ENCODE measurements at places on chromosomes 1 and 21. TPM values are rescaled to one million over a fixed set of nuclear protein-coding genes. Genes with fewer than 3 reads are reported as not detected.

- no peak for DNase-seq
Measured at GRCh38 chr1:14519976-14520375, 78.5 kb upstream of the KAZN start.

DNA sequence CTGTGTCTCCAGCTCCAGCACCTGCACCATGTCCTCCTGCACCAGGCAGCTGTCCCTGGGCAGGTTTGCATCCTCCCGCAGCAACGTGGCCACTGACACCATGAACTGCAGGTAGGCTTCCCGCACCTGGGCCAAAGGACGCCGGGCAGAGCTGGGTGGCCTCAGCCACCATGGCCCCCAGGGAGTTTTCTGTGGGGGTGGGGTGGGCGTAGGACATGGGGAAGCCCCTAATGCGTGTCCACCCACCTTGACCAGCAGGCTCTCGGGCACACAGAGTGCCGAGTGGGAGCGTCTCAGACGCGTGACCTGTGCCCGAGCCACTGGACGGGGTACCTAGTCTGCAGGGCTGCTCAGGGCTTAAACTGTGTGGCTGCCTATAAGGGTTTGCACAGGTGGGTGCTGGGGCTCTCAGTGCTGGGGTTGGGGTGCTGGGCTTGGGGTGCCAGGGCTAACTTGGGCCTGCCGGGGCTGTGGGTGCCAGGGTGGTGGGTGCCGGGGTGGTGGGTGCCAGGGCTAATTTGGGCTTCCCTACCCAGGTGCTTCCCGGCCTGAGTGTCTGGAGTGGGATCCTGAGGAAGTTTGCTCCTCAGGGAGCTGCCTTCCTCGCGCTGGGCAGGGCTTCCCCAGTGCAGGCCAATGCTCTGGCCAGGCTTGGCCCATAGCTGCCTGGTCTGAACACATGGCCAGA is 17.7 kb downstream of the PRXL2B start:
- no peak for DNase-seq

DNA sequence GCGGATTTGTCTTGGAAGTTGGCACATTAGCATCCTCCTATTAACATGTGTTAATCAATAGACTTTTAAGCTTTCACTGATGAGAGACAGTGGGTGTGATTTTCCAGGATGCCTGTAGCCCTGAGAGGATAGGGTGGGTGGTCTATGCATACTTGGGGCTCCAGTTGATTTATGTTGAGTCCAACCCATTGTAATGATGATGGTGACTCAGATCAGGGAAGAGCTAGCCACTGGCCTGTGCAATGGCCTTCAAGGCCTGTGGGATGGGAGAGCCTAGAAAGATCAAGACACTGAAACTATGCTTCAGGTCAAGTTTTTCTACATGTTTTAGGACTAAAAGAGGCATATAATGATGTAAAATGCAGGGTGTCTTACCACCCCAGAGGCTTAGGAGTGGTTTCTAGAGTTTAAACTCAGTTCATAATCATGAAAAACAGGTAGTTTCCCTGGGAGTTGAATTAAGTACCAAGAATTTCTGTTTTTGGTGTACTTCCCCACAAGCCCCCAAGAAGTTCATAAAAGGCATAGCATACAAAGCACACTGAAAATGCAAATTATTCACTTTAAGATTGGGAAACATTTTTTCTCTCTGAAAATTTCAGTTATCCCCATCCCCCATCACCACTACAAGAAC is 19.9 kb downstream of the BEND5 start:
- no peak for DNase-seq

The AIRE gene
- not detected for total RNA-seq

GRCh38 chr1:1770102-1770501 is 8.2 kb downstream of the NADK start:
- DNase-seq, result no peak

DNA sequence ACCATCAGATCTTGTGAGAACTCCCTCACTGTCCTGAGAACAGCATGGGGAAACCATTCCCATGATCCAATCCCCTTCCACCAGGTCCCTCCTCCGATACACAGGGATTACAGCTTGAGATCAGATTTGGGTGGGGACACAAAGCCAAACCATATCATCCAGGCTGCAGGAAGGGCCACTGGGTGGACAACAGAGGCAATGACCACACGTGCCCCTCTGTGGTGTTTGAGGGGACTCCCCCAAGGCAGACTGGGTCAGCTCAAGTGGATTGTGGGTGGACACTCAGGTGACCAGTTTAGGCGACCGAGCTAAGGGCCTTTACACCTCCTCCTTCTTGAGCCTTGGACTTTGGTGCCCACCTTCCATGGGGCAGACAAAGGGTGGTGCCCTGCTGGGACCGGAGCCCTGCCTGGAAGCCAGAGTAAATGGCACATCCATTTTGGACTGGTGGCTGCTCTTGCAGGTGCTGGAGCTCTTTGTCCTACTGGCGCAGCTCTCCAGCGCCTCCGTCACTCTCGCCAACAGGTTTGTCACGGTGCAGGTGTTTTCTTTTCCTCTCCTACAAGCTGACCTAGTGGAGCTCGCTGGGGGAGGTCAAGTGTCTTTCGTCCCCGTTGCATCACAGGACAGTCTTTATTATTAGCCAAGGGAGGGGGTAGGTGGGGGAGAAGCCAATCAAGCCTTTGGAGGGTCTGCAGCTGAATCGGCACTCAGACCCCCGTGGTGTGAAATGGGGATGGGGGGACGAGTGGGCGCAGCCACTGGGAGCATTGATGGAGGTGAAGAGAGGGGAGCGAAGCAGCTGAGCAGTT is 37.6 kb downstream of the CRYAA start:
- no peak for DNase-seq

DNA sequence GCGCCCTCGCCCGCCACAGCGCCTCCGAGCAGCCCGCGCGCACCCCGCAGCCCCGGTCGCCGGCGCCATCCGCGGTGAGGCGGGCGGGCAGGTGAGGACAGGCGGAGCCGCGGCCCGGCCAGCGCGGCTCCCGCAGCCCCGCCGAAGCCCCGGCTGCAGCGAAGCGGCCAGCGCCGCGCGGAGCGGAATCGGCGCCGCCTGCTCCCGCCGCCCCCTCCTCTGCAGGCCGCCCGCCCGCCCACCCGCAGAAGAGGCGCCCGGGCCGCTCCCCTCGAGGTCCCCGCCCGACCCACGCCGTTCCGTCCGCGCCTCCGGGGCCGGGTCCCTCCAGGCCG is 1.3 kb downstream of the PRDM16 start:
- DNase-seq, result no peak

DNA sequence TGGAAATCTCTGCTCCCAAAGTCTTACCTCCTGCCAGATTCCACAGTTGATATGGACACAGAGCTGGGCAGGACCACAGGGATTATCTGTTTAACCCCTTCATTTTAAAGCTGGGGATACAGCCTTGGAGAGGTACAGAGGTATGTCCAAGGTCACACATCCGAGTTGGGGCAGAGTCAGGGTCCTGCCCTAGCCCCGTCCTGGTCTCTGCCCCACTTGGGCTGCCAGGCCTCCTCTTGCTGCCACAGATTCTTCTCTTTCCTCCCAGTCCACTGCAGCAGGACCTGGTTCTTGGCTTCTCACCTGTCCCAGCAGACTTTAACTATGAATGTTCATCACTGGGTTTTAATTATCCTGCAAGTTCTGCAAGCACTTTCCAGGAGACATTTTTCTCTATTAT is 258.3 kb downstream of the MATN1 start:
- DNase-seq, result no peak

The CASZ1 gene
- total RNA-seq, result 18.3 TPM

DNA sequence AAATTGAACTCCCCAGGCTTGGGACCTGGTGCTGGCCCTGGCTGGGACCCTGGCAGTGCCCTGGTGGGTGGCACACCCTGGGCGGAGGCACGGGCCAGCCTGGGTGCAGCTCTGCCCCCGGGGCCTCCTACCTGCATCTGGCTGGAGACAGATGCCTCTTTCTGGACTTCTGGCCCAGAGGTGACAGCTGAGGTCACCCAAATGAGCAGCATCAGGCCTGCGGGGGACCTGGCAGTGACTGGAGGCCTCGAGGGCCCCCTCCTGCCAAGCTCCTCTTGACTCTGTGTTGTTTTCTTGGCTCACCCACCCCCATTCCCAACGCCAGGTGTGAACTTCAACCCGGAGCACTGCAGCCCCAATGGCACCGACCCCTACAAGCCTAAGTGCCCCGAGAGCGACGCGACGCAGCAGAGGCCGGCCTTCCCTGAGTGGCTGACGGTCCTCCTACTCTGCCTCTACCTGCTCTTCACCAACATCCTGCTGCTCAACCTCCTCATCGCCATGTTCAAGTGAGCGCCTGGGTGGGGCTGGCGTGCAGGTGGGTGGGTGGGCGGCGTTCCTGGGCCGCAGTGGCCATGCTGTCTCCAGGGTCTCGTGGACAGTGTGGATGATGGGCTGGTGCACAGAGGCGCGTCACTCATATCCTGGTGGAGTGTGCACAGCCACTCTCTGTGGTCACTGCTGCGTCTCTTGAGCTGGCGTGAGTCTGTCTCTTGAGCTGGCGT is 41.6 kb upstream of the LRRC3 start:
- no peak for DNase-seq

- DNase-seq, result no peak
Measured at GRCh38 chr1:87712261-87713010, 383.8 kb downstream of the LMO4 start.

DNA sequence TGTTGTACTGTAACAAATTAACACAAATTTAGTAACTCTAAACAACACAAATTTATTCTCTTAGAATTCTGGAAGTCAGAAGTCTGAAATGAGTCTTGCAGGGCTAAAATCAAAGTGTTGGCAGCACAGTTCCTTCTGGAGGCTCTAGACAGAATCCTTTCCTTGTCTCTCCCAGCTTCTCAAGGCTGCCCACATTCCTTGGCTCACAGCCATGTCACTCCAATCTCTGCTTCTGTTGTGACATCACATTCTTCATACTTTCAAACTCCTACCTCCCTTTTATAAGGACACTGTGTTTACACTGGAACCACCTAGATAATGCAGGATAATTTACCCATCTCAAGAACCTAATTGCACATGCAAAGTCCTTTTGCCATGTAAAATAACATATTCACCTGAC is 225.0 kb upstream of the PRMT6 start:
- no peak for DNase-seq

DNA sequence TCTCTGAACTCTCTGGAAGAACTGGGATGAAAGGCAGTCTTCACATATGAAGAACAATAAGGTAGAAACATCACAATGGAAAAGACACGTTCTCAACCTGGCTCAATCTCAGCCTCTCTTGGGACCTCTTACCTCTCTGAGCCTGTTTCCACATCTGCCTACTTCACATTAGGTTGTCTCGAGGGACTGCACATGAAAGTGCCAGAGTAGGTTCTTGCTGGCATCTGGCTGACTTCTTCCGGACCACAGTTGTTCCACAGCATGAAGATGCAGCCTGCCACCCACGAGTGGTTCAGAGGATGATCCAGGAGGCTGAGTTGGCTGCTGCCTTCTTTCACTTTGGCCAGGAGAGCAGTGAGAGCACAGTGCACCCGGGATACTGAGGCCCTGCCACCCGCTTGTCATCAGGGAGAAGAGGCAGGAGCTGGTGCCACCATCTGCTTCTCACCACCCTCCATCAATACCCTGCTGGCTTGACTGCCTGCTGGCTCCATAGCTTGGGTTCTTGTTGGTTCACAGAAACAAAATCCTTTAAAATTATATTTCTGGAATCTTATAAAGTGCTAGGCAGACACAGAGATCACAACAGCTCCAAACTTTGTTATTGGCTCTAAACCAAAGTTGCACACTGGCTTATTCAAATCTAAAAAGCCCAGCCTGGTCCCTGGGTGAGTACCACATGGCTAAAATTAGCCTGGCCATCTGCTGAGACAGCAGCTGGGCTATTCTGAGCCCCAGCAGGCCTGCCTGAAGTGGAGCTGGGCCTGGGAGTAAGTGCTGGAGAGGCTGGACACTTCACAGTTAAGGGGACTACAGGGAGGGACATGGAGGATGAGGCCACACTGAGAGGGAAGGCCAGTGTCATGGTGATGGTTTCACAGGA is 46.9 kb upstream of the LIN9 start:
- peak; percentile 79 for DNase-seq

- DNase-seq, result no peak
Measured at GRCh38 chr1:54268762-54269297, 68.9 kb downstream of the MRPL37 start.

The CLCA1 gene
- not detected for total RNA-seq

GRCh38 chr1:207873055-207873890 is 37.7 kb downstream of the CD34 start:
- DNase-seq, result no peak

GRCh38 chr1:199291022-199291740 is 652.3 kb downstream of the PTPRC start:
- no peak for DNase-seq

DNA sequence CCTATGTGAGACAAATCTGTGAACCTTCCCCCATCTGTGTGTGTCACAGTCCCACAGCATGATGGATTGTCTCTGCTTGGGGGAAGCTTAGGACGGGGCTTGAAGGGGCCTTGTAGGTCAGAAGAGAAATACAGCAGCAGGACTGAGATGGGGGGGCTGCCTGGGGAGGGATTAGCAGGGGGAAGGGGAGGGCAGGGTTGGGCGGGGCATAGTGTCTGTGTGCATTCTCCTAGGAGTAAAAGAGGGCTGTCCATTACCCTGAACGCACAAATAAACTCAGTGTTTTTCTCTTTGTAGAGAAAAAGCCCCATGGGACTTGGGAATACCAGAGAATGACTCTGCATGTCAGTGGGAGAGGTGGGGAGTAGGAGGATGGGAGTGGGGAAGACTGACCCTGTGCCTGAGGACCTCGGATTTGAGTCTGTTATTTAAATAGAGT is 16.4 kb downstream of the RNF220 start:
- DNase-seq, result peak; percentile 45

The MEX3A gene
- total RNA-seq, result 114 TPM

The ZYG11A gene
- 0.59 TPM for total RNA-seq

- DNase-seq, result no peak
Measured at GRCh38 chr1:230280906-230281413, 145.2 kb downstream of the PGBD5 start.

DNA sequence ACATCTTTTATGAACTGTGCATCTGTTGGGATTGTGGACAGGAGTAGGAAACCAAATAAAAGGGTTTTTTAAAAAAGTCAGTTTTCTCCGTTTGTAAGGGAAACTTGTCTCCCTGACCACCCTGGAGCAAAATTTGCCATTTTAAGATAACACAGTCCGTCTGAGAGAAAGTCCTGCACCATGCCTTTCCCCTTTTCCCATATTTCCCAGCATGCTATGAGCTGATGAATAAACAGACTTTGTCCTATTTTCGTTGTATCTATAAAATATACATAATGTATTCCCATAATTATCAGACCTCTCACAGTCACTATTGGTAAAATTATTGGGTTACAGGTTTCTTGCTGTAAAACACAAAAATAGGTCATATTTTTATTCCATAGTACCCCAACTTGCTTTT is 1.7 kb upstream of the AKT3 start:
- no peak for DNase-seq

DNA sequence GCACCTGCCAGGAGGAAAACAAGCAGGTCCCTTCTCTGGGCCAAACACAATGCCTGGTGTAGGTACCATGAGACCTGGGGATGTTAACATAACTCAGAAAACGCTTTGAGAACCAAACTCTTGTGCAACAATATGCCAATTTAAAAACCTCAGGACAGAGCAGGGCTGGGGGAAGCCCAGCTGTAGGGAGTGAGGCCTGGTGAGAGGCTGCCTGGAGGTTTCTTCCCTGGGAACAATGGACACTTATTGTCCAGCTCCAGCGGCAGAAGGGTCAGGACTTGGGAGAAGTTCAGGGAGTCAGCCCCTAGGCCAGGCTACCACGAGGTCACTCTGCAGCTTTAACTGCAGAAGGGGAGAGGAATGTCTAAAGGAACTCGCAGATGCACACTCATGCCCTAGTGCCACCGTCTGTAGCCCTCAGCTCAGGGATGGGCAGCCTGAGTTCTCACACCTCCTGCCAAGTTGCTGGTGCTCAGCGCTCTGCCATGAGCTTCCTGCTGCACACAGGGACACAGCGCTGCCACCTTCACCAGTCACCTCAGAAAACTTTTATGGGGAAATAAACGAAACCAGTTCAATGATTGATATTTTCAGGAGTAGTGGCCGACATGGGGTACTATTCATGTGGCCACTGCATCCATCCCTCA is 8.5 kb downstream of the GPR157 start:
- DNase-seq, result no peak

Measured in glutamatergic neuron (in vitro differentiated cells).